IPS DF 19.7 (cell line): ENCODE measurements at places on chromosomes 16 and 17.

GRCh38 chr17:31095236-31096105, 694 bp downstream of the NF1 start:
- DNase-seq = peak; percentile 68

DNA sequence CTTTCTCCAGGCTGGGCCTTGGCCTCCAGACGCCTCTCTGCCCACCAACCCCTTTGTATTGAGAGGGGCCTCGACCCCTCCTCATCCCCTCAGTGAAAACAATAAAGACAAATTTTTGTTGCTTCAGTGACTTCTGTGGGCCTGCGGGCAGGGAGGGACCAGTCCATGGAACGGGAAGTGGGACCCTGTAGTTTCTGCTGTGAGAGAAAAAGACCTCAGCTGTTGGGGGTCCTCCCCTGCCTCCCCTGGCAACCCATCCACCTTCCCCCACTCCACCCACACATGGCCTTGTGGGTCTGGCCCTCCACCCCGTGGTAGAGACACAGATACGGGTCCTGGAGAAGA, 3.5 kb downstream of the PPY start:
- no peak for DNase-seq

DNA sequence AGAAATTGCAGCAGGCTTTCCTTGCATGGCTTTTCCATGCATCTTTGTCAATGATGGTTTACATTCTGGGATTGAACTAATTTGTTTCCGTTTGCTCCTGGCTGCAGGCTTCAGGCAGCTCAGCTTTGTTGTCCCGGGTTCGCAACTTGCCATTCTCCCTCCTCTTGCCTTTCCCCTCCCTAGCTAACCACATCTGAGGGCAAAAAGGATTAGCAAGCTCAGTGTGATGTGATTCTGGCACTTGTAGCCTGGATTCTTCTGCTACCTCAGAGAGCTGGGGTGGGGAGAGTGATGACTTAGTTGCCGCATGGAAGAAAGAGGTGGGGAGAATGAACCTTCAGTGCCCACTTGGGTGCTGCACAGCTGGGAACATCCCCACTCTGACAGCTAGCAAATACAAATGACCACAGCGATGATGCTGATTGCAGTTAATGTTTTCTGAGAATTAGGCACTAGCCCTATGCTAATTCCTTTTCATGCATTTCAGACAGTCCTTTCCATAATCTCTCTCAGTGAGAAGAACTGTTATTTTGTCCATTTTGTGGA, 120.2 kb upstream of the SALL1 start:
- no peak for DNase-seq

DNA sequence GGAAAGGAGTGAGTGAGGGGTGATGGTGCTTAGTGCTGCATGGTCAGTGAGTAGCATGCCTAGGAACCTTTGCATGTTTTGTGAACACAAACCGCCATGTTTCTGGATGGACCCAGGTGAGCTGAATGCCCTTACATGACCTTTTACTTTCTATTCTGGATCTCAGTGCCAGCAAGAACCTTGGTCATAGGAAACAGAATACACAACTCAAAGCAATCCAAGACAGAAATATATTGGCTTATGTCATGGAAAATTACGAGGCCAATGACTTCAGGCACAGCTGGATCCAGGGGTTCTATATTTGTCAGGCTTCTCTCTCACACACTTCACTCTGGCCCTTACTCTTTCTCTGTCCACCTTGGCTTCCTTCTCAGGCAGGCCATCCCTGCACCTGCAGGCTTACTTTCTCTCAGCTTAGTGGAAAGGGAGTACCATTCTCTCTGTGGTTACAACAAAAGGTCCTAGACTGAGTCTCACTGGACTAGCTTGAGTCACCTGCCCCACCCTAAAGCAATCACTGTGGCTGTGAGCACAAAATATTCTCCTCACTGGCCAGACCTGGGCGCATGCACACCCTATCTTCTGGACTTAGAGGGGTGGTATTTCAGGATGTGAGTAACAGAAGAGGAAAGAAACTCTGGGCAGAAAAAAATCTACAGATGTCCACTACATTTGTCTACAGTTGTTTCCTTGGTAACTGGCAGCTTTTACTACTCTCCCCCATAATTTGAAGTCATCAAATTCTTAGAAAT, 20.4 kb upstream of the CPNE2 start:
- DNase-seq = no peak

DNA sequence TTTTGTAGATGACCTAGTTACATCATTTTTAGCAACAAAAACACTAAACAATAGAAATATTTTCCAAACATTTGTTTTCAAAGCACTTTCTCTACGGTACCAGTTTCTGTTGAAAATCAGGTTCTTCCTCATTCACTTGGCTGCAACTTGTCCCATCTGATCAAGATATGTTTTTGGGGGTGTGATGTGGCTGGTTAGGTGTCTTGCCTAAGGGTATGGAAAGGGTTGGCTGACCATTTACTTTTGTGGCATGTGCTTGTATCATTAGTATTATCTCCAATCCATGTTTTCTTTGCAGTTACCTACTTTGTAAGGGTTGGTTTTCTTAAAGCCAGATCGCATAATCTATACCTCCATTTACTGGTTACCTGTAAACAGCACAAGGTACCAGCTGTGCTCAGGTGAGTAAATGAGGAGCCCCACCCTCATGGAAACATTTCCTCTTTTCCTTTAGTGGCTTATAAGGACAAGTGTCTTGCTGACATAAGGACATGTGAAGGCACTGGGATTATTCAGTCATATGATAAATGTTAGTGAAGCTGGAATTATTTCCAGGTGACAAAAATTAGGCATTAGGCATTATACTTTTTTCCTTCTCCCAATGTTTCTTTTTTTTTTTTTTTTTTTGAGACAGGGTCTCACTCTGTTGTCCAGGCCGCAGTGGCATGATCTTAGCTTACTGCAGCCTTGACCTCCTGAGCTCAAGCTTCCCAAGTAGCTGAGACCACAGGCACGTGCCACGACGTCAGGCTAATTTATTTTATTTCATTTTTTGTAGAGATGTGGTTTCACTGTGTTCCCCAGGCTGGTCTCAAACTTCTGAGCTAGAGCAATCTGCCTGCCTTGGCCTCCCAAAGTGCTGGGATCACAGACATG, 162.0 kb downstream of the CCDC182 start:
- DNase-seq = no peak

DNA sequence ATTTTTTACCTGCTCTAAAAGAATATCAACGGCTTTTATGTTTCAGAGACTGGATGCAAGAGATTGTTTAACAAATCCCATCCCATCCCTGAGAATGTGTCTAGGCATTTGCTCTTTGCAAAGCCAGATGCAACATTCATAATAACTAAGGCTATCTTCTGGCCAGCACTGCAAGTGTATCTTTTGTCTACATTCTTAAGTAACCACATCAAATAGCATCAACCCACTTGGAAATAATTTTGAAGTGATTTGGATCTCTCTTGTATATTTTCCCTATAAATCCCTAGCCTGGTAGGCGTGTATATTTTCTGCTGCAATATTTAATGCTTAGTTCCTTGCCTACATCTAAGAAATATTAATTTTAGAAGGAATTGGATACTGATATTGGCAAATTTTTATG, 64.3 kb downstream of the PIGL start:
- DNase-seq = no peak

DNA sequence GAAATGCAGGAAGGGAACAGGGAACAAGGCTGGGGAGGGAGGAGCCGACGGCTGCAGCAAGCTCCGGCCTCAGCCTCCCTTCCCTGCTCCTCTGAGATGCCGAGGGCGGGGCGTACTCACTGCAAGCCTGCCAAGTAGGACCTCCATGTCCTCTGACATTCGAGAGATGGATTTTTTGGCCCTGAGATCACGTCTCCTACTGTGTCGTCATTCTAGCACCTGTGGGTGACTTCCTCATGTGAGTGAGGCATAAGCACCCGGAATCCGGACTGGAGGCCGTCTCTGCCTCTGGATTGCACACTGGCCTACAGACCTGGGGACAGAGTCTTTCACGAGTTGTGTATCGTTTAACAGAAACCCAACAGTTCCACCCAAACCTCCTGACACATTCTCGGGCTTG, 14.5 kb downstream of the MRM3 start:
- no peak for DNase-seq

- no peak for DNase-seq
These were observed 16.2 kb downstream of the OTOP3 start for GRCh38 chr17:74951680-74952421.

DNA sequence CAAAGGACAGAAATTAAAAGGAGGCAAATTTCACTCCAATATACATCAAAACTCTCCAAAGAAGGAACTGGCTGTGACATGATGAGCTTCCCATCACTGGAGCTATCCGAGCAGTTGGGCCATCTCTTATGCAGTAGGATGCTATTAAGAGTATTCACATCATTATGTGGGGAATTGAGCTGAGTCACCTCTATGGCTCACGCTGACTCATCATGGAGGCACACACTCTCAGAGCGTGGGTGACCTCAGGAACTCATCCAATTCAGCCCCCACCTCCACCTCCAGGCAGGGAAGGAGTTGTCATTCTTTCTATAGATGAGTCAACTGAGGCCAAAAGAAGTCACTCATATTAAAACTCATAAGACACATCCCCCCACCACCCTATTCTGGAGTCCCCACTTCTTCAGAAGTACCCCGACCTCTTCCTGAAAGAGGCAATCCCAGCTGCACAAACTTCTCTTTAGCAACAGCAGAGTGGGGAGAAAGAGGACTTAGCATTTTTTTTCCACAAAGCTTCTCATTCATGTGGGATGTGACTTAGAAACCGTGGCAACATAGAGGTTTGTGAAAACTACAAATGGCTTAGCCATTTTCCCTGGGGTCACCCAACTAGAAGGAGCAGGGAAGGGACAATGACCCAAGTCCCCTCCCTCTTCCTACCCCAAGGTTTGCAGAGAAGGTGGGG, 32.5 kb downstream of the ABCC12 start:
- no peak for DNase-seq

- DNase-seq = no peak
These were observed 19.8 kb upstream of the FAM83G start for GRCh38 chr17:19024101-19025078.

GRCh38 chr17:8079291-8080207, 8.0 kb downstream of the ALOX12B start:
- DNase-seq = no peak

DNA sequence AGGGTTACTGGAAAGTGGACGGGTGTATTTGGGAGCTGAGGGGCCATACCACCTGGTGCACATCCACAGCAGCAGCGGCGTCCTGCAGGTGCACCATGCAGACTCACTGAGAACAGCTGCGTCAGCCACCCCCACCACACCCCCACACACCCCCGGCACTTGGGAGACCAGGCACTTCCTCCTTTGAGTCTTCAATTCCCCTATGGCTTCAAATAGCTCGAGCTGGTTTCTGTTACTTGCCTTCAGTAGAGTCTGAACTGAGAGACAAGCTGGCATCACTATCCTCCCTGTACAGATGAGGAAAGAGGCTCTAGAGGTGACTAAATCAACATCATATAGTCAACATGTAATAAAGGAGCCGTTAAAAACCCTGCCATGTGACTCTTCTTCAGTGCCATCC, 15.4 kb downstream of the CUEDC1 start:
- DNase-seq = no peak

DNA sequence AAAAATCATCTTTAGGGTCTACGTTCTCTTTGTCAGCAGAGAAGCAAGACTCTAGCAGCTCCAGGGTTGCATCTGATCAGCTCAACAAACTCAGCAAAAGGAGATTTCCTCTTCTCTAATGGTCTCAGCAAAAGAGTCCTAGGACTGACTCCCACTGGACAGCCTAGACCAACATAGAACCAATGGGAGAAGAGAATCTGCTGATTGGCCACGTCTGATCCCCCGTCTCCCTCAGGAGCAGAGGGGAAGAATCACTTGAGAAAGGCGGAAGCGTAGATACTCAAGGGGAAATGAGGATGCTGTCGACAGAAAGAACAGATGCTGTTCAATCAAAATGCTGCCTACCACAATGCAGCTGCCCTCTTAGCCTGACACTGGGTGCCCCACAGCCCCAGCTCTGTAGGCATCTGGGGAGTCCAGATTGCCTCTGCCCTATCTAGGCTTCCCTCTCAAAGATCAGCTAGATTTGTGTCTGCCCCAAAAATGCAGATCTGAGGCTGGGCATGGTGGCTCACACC, 31.5 kb upstream of the EMP2 start:
- no peak for DNase-seq

GRCh38 chr17:66753126-66753920, 81.6 kb upstream of the CACNG5 start:
- no peak for DNase-seq

GRCh38 chr17:14468858-14469257, 168.0 kb downstream of the HS3ST3B1 start:
- DNase-seq = no peak

- DNase-seq = no peak
These were observed 683.7 kb upstream of the SALL1 start for GRCh38 chr16:51834794-51835193.

DNA sequence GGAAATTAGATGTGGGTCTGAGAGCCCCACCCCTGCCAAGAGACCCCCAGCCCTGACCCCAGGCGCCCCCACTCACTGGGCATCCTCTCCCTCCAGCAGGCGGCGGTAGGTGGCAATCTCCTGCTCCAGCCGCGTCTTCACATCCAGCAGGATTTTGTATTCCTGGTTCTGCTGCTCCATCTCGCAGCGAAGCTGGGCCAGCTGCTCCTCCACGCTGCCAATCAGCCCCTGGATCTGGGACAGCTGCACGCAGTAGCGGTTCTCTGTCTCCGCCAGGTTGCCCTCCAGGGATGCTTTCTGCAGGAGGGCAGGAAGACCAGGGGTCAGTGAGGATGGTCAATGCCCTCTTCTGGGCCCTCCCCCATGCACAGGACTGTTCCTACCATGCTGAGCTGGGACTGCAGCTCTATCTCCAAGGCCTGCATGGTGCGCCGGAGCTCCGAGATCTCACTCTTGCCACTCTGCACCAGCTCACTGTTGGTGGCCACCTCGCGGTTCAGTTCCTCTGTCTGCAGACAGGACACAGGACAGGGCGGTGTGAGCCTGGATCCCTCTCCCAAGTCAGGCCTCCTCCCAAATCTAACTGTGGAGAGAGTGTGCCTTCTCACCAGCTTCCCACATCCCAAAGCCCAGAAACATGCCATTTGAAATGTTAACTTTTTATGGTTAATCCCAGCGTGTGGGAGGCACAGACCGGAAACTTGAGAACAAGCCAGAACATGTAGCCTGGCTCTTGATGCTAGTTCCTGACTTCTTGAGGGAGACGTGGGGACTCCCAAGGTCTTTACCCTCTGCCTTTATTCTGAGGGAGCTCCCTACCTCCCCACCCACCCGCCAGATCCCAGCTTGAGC, 3.6 kb downstream of the KRT17 start:
- no peak for DNase-seq
